Spleen (tissue), 13 donors: ENCODE measurements at places on chromosomes 3 and 15. TPM values are rescaled to one million over a fixed set of nuclear protein-coding genes. Genes with fewer than 3 reads are reported as not detected.

DNA sequence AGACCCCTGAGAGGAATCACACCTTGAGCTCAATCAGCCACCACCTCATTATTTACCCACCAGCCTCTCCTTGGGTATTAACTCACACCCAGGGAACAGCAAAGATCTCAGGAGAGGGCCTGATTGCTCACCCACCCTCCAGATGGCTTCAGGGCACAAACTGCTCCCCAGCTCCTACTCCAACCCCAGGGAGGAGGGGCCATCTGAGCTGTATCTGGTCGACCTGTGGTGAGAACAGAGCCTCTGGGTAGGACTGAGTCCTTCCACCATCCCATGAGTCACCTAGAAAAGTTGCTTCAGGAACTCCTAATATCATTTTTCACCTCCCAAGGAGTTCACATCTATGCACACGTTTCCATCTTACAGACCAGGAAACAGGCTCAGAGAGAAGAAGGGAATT lies 44.8 kb upstream of the HES1 start:
- DNase-seq, result no peak
- no peaks in the 10 kb centered on the region for H3K27me3 ChIP-seq
- H3K4me1 ChIP-seq, result peaks cover 15% of the 10 kb centered on the region

- no peak overlapping the region for H3K4me3 ChIP-seq
- H3K27ac ChIP-seq, result no peak overlapping the region
- H3K4me1 ChIP-seq, result no peaks in the 10 kb centered on the region
Measured at GRCh38 chr3:184825121-184825820, 13.3 kb downstream of the VPS8 start.

DNA sequence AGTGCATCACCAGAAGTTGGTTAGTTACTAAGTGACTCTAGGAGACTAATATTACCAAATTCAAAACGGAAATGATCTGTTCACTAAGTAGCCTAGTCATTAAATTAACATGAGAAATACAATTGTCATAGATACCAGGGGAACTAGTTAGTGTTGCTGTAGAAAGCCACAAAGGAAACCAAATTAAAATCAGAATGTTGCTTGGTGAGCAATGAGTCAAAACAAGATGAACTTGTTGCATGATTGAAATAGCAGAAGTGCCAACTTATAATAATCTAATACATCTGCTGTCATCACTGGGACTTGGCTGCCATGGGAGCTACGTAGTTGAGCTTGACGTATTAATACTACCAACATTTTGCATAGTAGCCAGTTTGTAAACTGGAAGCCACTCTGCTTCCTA lies 458.1 kb downstream of the DIPK2A start:
- no peak overlapping the region for H3K27ac ChIP-seq
- H3K36me3 ChIP-seq, result no peaks in the 10 kb centered on the region
- no peaks in the 10 kb centered on the region for H3K4me1 ChIP-seq
- no peaks in the 10 kb centered on the region for H3K27me3 ChIP-seq
- no peak overlapping the region for H3K4me3 ChIP-seq
- no peak for DNase-seq

GRCh38 chr3:113249601-113250000 lies 38.2 kb downstream of the BOC start:
- no peaks in the 10 kb centered on the region for H3K27me3 ChIP-seq
- H3K4me1 ChIP-seq, result peaks cover under 1% of the 10 kb centered on the region

Gene VPS39
- 220 TPM for total RNA-seq

- H3K4me1 ChIP-seq, result peaks cover 60% of the 10 kb centered on the region
- no peak for DNase-seq
- H3K27ac ChIP-seq, result no peak overlapping the region
- no peaks in the 10 kb centered on the region for H3K36me3 ChIP-seq
Measured at GRCh38 chr3:45655906-45656305, 33.3 kb upstream of the SACM1L start.

DNA sequence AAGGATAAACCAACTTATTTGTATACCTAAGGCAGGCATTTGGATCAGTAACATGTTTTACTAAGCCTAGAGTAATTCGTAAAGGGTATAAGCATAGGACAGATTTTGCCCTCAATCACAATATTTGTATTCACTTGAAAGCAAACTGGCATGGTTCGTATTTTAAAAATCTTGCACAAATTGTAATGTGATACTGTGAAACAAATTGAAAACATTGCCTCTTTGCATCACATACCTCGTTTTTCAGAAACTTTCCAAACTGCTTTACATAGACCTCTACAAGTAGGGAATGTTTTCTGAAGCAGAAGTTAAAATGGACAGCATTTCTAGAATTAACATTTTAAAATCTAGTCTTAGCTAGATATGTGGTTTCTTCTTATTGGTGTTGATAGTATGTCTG lies 11.6 kb downstream of the KBTBD8 start:
- H3K4me1 ChIP-seq, result peaks cover 35% of the 10 kb centered on the region
- no peak overlapping the region for H3K4me3 ChIP-seq
- no peak overlapping the region for H3K27ac ChIP-seq

- no peak overlapping the region for H3K27ac ChIP-seq
- no peaks in the 10 kb centered on the region for H3K36me3 ChIP-seq
- no peaks in the 10 kb centered on the region for H3K27me3 ChIP-seq
- peaks cover 4% of the 10 kb centered on the region for H3K4me1 ChIP-seq
- no peak overlapping the region for H3K4me3 ChIP-seq
- peak; percentile 37 for DNase-seq
Measured at GRCh38 chr3:126850370-126851085, 132.4 kb upstream of the PLXNA1 start.

DNA sequence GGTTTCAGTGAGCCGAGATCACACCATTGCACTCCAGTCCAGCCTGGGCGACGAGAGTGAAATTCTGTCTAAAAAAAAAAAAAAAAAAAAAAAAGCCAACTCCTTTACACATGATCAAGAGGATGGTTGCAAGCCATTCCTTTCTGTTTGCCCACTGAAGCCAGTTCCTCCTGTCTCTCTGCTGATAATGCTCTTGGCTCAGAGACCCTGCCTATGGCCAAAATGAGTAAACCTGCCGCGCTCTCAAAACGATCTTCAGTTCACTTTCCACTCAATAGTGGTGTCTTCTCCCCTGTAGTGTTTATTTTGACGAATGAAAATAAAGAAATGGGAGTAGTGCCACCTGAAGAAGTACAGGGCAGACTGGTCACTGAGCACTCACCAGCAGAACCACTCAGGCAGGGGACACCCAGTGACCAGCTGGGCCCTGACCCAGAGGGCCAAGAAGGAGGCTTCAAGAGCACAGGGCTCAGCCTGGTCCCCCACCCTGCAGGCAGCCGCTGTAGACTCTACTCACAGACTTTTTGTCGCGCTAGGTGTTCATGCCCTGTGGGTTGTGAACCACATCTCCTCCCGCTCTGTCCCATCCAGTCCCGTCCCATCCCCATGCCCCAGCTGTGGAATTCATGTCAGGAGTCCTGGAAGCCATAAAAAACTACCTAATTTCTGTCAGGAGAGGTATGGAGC lies 23.6 kb downstream of the GRAMD2A start:
- H3K4me1 ChIP-seq, result no peaks in the 10 kb centered on the region
- no peaks in the 10 kb centered on the region for H3K36me3 ChIP-seq
- DNase-seq, result peak; percentile 54
- no peak overlapping the region for H3K4me3 ChIP-seq

- peaks cover 52% of the 10 kb centered on the region for H3K36me3 ChIP-seq
- H3K4me3 ChIP-seq, result no peak overlapping the region
- no peak for DNase-seq
- H3K27ac ChIP-seq, result peak overlapping the region; percentile 21
- H3K27me3 ChIP-seq, result no peaks in the 10 kb centered on the region
- no peaks in the 10 kb centered on the region for H3K4me1 ChIP-seq
Measured at GRCh38 chr3:67558426-67558825, 96.0 kb downstream of the SUCLG2 start.

GRCh38 chr15:75350601-75351361 lies 3.9 kb downstream of the NEIL1 start:
- H3K27ac ChIP-seq, result peak overlapping the region; percentile 87
- H3K27me3 ChIP-seq, result no peaks in the 10 kb centered on the region
- no peak overlapping the region for H3K4me3 ChIP-seq
- peaks cover 13% of the 10 kb centered on the region for H3K4me1 ChIP-seq

Gene CCDC32
- total RNA-seq, result 46.4 TPM

- no peak overlapping the region for H3K4me3 ChIP-seq
- H3K36me3 ChIP-seq, result peaks cover 10% of the 10 kb centered on the region
- H3K27ac ChIP-seq, result no peak overlapping the region
- no peak for DNase-seq
- no peaks in the 10 kb centered on the region for H3K27me3 ChIP-seq
Measured at GRCh38 chr3:150742679-150743078, 20.3 kb downstream of the SIAH2 start.

Gene CCR3
- total RNA-seq, result 0.60 TPM

- H3K36me3 ChIP-seq, result no peaks in the 10 kb centered on the region
- no peak overlapping the region for H3K27ac ChIP-seq
- H3K4me3 ChIP-seq, result no peak overlapping the region
Measured at GRCh38 chr15:50676799-50677483, 9.7 kb downstream of the TRPM7 start.

- no peaks in the 10 kb centered on the region for H3K27me3 ChIP-seq
- H3K27ac ChIP-seq, result no peak overlapping the region
- no peak for DNase-seq
- H3K36me3 ChIP-seq, result no peaks in the 10 kb centered on the region
- H3K4me3 ChIP-seq, result no peak overlapping the region
- H3K4me1 ChIP-seq, result no peaks in the 10 kb centered on the region
Measured at GRCh38 chr3:135989242-135989641, 23.7 kb downstream of the PPP2R3A start.

Gene TMEM212
- not detected for total RNA-seq

GRCh38 chr15:40062816-40063562 lies 24.0 kb upstream of the SRP14 start:
- no peak overlapping the region for H3K27ac ChIP-seq
- peaks cover 11% of the 10 kb centered on the region for H3K4me1 ChIP-seq
- DNase-seq, result peak; percentile 56
- no peak overlapping the region for H3K4me3 ChIP-seq
- peaks cover 11% of the 10 kb centered on the region for H3K36me3 ChIP-seq

DNA sequence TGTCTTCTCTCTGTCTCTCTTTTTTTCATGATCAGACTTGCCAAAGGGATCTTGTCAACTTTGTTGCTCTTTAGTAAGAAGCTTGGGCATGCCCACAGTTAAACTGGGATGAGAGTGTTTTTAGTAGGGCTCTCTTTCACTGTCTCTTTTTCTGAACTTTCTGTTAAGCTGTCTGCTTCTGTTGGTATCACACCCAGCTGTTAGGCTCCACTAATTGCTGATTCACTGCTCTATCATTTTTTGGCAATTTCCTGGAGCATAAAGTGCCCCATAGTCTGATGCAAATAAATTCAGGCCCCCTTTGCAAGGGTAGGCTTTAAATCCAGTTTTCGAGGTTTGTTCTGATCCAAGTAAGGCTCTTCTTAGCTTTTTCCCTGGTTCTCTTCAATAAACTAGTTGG lies 360.4 kb upstream of the ADAMTS9 start:
- H3K27ac ChIP-seq, result no peak overlapping the region
- no peaks in the 10 kb centered on the region for H3K4me1 ChIP-seq
- H3K27me3 ChIP-seq, result no peaks in the 10 kb centered on the region

DNA sequence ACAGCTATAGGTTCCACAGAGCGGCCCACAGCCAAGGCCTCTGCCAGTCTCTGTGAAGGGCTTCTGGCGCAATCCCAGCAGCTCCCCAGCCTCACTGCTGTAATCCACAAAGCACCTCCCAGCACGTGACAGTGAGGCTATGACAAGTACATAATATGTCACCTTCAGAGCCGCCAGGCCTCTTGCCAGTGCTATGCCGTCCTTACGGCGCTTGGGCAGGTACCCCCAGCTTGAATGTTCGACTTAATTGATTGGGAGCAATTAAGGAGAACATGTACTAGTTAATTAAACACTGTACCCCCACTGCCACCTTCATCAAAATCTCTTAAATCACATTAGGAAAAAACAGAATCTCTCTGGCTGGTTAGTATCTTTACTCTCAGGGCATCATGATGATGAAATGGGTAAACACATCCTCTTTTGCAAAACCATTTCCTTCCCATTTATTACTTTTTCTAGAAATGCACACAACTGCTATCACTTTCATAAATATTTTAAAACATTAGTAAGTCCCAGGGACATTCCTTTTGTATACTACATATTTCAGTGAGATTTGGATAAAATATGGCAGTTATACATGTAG lies 169.9 kb downstream of the XXYLT1 start:
- no peaks in the 10 kb centered on the region for H3K27me3 ChIP-seq
- peak overlapping the region; percentile 84 for H3K27ac ChIP-seq
- peak; percentile 91 for DNase-seq
- no peaks in the 10 kb centered on the region for H3K36me3 ChIP-seq

- no peaks in the 10 kb centered on the region for H3K4me1 ChIP-seq
- H3K27me3 ChIP-seq, result no peaks in the 10 kb centered on the region
- H3K36me3 ChIP-seq, result no peaks in the 10 kb centered on the region
Measured at GRCh38 chr3:50453907-50454306, 49.5 kb downstream of the CACNA2D2 start.

DNA sequence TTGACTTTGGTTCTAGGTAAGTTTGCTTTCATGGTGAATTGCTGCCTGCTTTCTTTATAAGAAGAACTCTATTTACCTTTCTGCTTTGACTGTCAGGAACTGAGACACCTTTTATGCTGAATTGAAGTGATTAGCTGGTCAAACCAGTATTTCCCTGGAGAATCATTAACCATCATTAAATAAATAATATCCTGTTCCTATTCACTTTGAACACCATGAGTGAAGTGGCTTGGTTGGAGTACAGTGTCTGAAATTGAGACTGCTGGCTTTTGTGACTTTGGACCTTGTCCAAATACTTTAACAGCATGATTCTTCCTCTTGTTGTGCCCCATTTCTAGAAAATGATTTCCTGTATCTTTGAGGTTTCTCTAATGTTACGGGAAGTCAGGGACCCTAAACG lies 5.6 kb upstream of the TMEM62 start:
- no peak for DNase-seq
- peaks cover 26% of the 10 kb centered on the region for H3K4me1 ChIP-seq
- no peaks in the 10 kb centered on the region for H3K36me3 ChIP-seq
- no peak overlapping the region for H3K4me3 ChIP-seq
- no peaks in the 10 kb centered on the region for H3K27me3 ChIP-seq
- H3K27ac ChIP-seq, result no peak overlapping the region

DNA sequence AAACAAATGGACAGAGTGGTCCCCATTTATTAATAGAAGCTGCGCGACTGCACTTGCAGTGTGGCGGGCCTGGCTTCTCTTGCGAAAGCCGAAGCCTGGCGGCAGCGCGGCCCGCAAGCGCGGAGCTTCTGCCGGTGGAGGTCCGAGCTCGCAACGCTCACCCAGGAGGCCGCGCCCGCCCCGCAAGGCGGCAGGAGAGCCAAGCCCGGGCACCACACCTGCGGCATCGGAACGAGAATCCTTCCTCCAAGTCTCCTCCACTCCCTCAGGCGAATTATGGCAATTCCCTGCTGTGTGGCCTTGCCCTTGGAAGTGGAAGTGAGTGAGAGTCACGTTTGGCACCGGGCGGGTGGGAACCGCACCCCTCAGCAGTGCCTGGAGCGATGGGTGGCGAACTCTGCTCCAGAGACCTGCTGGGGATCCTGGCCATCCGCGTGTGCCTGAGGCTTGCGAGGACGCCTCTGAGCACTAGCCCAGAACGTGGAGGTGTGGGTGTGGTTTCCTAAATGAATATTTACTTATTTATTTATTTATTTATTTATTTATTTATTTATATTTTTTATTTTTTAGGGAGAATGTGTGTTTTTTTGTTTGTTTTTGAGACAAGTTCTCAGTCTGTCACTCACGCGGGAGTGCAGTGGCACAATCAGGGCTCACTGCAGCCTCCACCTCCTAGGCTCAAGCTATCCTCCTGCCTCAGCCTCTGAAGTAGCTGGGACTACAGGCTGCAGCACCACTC lies 133.7 kb upstream of the UBE2E1 start:
- H3K4me3 ChIP-seq, result peak overlapping the region; percentile 21
- H3K27me3 ChIP-seq, result peaks cover 5% of the 10 kb centered on the region
- H3K4me1 ChIP-seq, result peaks cover 11% of the 10 kb centered on the region
- no peak for DNase-seq

Gene CHRM5
- total RNA-seq, result not detected

Gene LNP1
- total RNA-seq, result 1.2 TPM
